ENCODE measurements at places on chromosomes 3 and 15.

DNA sequence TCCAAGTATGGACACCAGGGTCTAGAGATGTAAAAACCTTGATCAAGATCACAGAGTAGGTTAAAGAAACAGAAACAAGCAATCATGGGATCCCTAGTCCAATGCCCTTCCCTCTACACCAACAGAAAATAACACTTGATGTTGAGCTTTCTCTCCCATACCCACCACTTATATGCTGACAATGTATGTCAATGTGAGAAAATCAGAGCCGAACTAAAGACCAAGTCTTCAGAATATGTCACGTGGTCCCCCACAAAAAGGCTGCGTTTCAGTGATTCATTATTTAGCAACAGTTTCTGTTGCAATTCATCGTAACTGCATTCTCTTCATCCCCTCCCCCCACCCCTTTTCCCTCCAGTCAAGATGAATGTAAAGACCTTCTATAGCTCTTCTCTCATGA, 278.9 kb upstream of the STT3B start:
- DNase-seq, result peak; percentile 68

DNA sequence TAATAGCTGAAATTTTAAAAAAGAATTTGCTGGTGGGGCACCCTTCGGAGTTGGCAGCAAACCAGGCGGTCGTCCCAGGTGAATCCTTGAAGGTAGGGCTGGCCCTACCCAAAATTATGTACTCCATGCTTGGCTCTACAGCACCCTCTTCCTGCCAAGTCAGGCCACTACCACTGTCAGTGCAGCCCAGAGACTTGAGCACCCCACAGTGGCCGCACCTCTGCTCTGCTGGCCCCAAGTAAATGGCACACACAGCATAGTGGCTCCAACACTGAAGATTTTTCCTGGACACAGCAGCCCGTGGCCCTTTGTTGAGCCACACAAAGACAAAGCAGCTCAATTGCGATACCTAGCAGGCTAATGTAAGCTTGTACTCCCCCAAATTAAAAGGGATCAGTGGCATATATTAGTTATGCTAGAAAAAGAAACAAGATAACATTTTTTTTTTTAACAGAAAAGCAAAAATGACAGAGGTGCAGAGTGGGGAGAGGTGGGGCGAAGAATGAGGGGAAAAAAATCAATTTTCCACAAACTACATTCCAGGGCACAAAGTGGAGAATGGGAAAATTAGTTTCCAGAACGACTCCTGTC, 250.5 kb downstream of the UACA start:
- DNase-seq, result peak; percentile 75

- no peak for DNase-seq
These were observed 78.6 kb downstream of the TRIM42 start for GRCh38 chr3:140756240-140757016.

GRCh38 chr3:69406163-69406562, 20.3 kb upstream of the FRMD4B start:
- DNase-seq, result no peak

DNA sequence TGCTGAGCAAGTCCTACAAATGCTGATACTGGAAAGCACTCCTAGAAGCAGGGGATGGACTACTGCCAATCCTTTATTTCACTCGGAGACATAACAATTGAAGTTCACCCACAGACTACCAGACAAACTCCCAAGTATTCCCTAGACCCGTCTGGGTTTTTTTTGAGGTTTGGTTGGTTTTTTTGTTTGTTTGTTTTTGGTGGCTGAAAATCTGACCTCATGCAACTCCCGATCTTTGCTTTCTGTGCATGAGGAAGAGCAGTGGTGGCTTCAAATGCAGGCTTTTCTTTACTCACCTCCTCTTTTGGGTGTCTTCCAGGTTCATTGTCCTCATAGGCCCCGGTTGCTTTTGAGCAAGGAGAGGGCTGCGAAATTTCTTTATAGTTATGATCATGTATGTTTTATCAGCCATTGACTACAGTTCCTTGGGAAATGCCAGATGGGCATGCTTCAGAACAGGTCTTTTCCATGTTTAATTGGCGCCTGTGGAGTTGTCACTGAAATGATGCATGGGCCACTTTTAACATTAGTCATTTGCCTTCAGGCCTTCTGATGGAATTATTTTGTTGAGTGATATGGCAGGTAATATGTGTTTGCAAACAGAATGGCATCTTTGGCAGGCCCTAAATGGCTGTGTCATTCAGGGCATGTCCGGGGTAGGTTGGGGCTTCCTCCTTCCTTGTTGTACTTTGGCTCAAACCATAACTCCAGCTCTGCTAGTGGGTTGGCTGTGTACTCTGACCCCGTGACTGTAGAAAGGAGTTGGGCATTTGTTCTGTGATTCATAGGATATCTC, 81.3 kb upstream of the ZBED2 start:
- DNase-seq, result no peak
